ENCODE measurements at places on chromosomes 16 and 17.

DNA sequence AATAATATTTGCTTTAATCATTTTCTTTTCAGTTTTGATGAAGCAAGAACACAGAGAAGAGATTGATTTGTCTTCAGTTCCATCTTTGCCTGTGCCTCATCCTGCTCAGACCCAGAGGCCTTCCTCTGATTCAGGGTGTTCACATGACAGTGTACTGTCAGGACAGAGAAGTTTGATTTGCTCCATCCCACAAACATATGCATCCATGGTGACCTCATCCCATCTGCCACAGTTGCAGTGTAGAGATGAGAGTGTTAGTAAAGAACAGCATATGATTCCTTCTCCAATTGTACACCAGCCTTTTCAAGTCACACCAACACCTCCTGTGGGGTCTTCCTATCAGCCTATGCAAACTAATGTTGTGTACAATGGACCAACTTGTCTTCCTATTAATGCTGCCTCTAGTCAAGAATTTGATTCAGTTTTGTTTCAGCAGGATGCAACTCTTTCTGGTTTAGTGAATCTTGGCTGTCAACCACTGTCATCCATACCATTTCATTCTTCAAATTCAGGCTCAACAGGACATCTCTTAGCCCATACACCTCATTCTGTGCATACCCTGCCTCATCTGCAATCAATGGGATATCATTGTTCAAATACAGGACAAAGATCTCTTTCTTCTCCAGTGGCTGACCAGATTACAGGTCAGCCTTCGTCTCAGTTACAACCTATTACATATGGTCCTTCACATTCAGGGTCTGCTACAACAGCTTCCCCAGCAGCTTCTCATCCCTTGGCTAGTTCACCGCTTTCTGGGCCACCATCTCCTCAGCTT is 45.0 kb downstream of the ESRP2 start:
- no peak for DNase-seq

- DNase-seq, result no peak
Measured at GRCh38 chr17:28228109-28228840, 90.7 kb upstream of the TMEM97 start.

DNA sequence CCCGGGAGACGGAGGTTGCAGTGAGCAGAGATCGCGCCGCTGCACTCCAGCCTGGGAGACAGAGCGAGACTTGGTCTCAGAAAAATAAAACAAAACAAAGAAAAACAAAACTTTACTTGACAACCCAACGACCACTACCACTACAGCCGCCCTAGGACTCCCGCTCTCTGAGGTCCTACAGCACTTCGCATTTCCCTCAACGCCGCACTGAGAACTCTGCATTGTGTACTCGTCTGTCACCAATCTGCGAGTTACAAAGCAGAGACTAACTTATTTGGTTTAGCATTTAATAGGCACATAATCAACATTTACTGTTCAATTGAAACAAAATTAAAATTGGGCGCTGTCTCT is 479 bp upstream of the ZNF207 start:
- DNase-seq, result no peak

- DNase-seq, result no peak
Measured at GRCh38 chr17:13544292-13544691, 57.4 kb downstream of the HS3ST3A1 start.

- DNase-seq, result no peak
Measured at GRCh38 chr16:1791256-1791942, 2.1 kb downstream of the IGFALS start.
